NCI-H1694 (cell line): ENCODE measurements at places on chromosomes 11 and 22.
A peak's percentile ranks its signal among the peaks of the same experiment; 100 is the strongest.

GRCh38 chr22:45071618-45072017 lies 61.8 kb upstream of the PHF21B start:
- no peak for DNase-seq

- DNase-seq: no peak
These were observed 10.6 kb upstream of the SPI1 start for GRCh38 chr11:47388697-47389576.

DNA sequence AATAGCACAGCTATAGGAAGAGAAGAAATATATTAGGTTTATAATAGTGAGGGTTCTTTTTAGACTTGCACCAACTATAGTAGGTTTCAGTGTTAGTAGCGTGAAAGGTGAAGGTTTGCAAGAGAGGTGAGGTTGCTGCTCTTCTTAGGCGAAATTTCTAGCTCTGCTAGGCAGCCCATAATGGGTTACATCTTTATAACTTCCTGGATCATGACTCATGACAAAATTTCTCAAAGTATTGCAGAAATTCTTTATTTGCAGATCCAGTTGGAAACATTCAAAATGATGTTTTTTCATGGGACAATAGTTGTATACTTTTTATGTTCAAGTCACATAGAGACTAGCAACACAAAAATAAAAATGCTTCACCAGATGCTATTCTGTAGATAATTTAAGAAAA lies 260.0 kb downstream of the SOX6 start:
- no peak for DNase-seq

GRCh38 chr11:108906329-108906728 lies 241.5 kb downstream of the DDX10 start:
- no peak for DNase-seq

DNA sequence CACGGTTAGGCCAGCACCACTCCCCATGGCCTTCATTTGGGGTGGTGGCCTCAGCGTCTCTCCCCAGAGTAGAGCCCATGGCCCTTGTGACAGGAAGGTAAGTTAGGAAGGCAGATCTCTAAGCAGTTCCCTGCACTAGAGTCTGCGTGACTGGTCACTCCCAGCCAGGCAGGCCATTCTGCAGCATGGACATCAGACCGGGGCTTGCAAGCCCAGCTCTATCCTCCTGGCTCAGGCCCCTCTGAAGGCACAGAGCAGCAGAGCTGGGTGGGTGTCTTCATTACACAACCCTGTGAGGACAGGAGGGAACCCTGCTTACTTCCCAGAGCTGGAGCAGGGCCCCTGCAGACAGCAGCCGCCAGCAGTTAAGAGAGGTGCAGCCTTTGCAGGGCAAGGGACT lies 77.3 kb downstream of the PIWIL3 start:
- no peak for DNase-seq

DNA sequence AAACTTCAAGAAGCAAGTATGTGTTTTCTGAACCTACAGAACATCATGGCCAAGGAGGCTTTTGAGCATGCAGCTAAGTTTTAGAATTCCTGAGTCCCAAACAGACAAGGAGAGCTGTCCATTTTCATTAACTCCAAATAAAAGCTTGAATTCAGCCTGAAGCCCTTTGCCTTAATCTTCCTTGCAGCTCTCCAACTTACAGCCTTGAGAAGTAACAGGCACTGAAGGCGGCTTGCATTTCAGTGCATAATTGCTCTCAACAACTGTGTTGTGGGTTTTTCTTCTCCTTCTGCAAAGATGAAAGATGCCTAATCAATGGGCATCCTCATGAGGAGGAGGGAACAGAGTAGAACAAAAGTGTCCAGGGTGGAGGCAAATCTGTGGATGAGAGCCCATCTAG lies 286.0 kb downstream of the FAT3 start:
- DNase-seq: no peak

- DNase-seq: no peak
These were observed 57.0 kb downstream of the OR10A6 start for GRCh38 chr11:7874056-7874455.

GRCh38 chr11:134535029-134536025 lies 123.3 kb upstream of the B3GAT1 start:
- DNase-seq: no peak

DNA sequence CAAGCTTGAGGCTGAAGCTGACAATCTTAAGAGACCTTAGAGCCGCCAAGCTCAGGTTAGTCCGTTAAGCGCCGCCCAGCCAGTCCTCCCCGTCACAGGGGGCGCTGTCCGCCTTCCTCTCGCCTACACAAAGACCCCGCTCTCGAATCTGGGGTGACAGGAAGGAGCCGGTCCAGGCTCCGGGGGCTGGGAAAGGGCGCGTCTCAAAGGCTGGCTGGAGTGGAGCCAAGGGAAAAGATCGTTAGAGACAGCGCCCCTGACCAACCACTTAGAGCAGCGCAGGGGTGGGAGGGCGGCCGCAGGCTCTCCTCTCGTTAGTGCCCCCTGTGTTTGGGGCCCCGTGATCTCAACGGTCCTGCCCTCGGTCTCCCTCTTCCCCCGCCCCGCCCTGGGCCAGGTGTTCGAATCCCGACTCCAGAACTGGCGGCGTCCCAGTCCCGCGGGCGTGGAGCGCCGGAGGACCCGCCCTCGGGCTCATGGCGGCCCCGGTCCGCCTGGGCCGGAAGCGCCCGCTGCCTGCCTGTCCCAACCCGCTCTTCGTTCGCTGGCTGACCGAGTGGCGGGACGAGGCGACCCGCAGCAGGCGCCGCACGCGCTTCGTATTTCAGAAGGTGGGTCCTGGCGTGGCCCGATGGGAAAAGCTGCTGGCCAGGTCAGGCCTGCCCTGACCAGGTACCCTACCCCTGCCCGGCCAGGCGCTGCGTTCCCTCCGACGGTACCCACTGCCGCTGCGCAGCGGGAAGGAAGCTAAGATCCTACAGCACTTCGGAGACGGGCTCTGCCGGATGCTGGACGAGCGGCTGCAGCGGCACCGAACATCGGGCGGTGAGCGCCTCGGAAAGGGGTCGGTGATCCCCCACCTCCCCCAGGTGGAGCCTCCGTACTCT lies at the start of gene MUS81:
TSS of gene MUS81 (plus strand) at position 156 of the 887 bp plus-strand sequence. CDS start at position 477, 321 bp downstream.
- DNase-seq: peak; percentile 94

DNA sequence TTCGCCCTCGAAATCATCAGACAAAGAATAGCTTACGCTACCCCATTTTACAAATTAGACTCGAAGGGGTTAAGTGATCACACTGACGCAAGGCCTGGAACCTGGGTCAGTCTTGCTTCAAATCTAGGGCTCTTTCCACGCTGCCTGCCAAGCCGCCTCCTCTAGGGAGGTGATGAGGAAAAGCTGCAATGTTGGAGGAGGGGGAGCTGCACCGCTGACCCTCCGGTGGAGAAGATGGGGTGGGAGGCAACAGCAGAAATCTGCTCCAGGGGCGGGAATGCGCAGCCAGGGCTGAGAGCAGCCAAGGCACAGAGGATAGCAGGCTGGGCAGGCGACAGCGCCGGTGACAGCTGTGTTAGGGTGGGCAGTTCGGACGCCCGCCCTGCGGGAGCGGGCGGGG lies 595 bp downstream of the SYVN1 start:
- DNase-seq: no peak

DNA sequence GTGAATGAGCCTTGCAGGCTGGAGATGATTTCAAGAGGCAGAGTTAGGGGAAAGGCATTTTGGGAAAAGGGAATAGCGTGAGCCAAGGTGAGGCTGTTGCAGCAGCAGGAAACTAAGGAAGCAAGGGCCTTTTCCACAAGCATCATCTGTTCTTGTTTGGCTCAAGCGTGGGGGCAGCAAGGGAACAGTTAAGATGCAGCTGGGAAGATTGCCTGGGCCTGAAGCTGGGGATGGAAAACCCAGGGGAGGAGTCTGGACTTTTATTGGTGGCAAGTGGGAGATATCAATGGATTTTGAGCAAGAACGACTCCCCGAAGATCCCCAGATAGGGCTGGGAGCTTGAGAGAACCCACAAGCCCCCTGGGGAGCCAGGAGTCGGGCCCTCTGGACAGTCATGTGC lies 27.3 kb upstream of the PICK1 start:
- no peak for DNase-seq

DNA sequence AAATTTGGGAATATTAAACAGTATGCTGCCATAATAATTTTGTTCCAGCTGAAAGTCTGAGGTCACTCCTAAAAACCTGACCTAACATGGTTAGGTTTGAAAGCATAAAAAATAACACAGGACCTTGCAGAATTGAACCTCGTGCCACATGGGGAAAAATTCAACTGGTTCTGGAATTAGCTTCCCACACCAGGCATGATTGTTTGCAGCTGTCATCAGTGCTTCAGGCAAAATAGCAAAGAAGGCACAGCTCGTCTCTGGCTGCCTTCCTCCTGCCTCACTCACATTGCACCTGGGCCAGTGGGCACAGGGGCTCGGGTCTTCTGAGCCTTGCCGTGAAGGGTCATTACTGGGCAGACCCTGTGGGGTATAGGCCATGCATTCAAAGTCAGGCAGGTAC lies 153.8 kb upstream of the ARHGAP20 start:
- no peak for DNase-seq

DNA sequence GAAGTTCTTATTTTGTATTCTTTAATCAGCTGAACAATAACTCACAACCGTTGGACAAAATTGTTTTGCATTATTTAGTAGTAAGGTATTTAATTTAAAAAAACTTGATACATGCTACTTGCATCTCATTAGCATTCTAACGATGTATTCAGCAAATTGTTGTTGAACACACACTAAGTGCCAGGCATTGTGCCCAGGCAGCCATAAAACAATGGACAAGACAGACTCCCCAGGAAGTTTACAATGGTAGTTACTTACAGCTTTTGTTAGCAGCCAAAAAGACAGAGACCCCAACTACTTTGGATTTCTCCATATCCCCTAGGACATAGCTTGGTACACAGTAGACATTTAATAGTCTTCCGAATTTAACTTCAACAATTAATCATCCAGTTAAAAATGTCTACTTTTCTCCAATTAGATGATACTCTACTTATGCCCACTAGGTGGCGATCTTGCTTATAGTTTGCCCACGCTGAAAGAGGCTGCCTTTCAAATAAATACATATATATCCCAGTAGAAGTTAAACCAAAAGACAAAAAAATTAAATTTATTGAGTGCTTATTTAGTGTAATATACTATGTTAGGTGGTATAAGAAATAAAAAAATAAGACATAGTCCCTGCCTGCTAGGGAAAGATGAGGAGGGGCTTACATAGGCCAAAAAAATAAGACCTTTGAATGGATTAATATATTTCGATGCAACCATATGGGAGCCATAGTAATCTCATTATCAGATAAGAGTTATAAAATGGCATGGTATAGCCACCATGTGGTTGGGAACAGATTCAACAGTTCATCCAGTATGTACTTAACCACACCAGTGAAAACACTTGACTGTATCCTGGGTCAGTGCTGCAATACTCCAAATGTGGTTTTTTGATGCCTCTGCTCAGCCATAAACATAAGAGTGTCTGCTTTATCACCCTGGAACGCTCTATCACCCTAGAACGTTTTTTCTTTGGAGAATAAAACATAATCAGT lies 2.0 kb upstream of the FJX1 start:
- peak; percentile 17 for DNase-seq

DNA sequence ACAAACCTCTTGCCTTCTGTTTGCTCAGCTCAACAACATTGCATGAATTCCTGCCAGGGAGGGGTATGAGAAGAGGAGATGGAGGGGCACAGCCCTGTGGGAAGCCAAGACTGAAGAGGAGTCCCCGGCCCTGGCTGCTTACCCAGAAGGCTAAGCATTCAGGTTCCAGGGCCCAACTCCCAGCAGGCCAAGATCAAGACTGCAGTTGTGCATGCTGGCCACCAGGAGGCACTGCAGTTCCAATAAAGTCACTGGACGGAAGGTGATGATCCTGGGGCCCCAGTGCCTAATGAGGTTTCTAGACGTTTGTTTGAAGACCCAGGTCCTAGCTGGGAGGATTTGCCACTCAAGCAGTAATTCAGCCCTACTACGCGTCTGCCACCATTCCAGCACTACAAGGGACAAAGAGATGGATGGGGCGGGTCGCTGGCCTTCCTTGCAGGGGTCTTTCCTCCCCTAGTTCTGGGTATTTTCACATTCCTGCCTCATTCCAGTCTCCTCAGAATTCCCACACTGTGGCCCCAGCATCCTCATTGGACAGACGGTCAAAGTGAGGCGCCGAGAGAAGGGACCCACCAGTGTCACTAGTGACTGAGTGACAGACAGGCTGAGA lies 23.6 kb downstream of the ALX4 start:
- peak; percentile 49 for DNase-seq

- no peak for DNase-seq
These were observed 10.4 kb downstream of the ADORA2A start for GRCh38 chr22:24437741-24438328.

- no peak for DNase-seq
These were observed 45.6 kb downstream of the RRM1 start for GRCh38 chr11:4140067-4140636.

DNA sequence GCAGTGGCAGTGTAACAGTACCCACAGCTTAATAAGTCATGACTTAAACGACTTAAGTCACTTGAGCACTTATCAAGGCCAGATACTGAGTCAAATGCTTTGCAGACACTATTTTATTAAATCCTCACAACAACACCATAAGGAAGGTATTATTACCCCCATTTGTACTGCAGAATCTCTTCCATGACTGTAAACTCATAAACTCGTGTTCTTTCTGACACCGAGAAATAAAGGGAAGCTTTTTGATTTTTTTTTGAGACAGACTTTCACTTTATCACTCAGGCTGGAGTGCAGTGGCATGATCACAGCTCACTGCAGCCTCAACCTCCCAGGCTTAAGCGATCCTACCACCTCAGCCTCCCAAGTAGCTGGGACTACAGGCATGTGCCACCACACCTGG lies 103.8 kb downstream of the ABTB2 start:
- DNase-seq: no peak

GRCh38 chr22:35506259-35506570 lies 34.4 kb upstream of the RASD2 start:
- no peak for DNase-seq
